Stimulated activated CD4-positive, alpha-beta T cell treated with anti-CD3 and anti-CD28 coated beads, TNF-alpha, amount 100 ng/mL, for 4 hours (primary cell): ENCODE measurements at places on chromosomes 13 and 19.

DNA sequence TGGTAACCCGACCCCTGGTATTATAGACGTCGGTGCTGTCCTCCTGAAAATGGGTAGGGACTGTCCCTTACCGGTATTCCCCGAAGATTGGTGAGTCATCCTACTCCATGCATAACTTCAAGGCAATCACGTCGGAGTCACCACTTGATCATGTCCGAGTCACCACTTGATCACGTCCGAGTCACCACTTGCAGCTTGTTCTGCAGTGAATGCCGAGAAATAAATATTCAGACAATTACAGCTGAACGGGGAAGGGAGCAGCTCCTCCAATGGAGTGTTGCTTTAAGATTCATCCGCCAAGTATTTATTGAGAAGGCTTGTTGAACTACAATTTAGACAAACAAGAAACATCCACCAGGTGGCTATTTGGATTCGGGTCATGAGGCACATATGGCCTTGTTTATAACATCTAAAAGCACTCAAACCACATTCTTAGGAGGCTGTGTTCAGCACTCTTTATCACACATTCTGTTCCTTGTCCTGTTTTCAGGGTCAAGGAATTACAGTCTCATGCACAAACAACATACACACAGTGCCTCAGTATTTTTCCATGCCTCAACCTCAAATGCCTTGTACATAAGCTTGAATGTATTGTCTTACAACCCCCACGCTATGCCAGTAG, 43.1 kb downstream of the ZNF726 start:
- no peak for DNase-seq

DNA sequence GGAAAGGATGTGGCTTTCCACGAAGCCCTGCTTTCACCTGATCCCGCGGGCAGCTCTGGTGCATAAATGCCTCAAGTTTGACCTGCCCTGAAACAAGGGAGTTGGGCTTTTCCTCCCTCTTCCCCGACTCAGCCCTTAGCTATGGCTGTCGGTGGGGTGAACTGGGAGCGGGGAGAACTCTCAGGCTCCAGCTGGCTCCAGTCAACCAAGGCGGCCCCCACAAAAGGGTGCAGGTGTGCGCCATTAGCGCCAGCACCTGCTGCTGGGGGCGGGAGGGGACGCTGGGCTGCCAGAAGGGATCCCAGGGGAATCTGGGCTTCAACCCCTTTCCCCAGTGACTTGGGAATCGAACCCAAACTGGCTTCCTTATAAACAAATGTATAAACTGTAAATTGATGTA, 7.1 kb upstream of the DHRS12 start:
- no peak for DNase-seq

GRCh38 chr13:67228916-67229315, 1.2 kb downstream of the PCDH9 start:
- no peak for DNase-seq

- DNase-seq: no peak
These were observed 54.1 kb downstream of the ABCC4 start for GRCh38 chr13:95247171-95247570.

DNA sequence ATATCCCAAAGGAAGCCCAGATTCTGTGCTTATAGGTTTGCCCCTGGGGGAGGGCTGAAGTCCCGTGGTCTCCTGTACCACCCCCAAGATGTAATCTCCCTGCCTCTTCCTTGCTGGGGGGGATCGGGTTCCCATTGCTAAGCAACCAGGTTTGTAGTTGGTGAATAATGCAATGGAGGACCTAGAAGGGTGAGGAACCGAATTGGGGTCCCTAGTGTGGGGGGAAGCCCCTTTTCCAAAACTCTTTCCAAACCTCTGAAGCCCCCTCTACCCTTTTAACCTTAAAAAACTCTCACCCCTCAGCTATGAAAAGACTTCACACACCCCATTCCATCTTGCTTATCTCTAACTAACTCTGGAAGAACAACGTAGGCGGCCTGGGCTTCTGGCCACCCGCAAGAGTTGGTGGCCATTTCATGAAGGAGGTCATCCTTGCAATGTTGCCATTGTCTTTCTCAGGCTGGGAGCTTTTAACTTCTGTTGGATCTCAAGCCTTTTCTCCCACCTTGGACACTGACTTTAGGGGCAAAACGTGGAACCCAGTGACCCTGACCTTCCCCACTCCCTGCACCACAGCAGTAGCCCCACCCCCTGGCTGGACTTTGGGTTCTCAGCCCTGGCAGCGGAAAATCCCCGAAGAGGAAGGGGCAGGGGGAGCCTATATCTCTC, 661 bp downstream of the PALM3 start:
- DNase-seq: no peak
